ENCODE measurements at places on chromosomes 4 and X.

DNA sequence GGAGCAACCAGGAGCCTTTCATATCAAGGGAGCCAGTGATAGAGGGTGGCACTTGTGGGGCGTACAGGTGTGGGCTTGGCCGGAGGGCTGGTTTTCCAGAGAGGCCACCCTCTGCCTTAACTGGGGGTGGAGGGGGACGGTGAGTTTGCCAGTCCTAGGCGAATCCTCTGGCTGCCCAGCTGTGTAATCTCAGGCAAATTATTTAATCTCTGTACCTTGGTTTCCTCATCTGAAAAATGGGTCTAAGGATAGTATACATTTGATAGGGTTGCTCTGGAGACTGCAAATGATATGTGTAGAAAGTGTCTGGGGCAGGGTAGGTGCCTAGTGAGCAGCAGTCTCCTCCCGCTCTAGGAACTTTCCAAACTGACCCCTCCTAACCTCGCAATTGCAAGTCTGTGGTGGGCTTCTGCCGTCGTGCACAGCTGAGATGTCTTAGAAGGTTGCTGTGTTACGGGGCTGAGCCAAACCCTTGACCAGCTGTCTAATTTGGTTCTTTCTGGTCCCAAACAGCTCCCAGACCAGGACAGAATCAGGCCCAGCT is 3.8 kb upstream of the CXCR3 start:
- no peak for DNase-seq

- DNase-seq = no peak
These were observed 47.0 kb upstream of the SPRY1 start for GRCh38 chr4:123349421-123350190.

DNA sequence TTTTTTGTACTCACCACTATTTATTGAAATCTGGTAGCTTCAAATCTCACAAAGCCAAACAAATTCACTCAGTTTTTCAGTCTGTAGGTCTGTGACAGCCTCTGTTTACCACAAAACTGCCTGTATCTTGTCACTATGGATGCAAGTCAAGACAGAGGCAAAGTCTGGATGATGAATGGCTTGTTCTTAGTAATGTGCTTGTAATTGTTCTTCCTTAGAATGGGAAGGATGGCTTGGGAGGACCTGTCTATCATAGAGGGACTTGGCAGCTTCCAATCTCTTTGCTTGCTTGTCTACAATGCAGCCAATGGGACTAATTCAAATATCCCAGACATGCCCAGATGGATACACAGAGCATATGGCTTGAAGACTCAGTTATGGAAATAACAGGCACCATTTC is 141.2 kb upstream of the SCML1 start:
- no peak for DNase-seq

- peak; percentile 2 for DNase-seq
These were observed 24.2 kb upstream of the SPON2 start for GRCh38 chr4:1196421-1197183.

- DNase-seq = no peak
These were observed 118.6 kb downstream of the PTTG2 start for GRCh38 chr4:38078590-38079421.

DNA sequence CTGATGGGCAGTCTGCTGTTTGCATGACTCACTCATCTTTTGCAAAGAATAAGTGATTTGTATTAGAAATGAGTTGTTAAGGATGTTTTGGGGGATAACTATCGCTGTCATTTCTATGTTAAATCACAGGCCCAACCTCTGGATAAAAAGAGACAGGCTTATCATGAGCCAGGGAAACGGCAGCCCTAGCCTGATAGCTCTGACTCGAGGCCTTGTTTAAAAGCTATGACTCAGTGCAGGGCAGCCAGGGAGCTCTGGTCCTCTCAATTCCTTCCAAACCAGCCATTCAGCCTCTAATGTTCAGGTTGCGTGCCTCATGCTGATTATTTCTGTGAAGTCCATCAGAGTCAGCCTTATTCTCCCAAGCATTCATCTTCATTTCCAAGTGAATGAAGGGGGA is 305.9 kb upstream of the HAND2 start:
- no peak for DNase-seq

DNA sequence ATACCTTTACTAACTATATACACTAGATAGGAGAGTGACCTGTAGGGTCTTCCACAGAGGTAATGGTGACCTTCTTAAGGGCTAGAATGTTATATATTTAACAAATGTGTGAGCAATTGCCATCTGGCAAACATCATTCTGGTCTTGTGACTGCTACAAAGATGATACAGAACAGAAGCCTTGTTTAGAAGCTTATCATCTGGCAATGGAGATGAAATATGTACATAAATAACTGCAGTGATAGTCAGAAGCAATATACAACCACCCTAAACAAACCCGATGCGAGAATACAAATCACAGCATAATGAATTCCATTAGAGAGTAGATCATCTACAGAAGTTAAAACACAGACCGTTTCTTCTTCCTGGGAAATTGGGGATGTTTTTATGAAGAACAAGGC is 952.7 kb upstream of the SLIT2 start:
- DNase-seq = no peak

- no peak for DNase-seq
These were observed 156.9 kb downstream of the APBB2 start for GRCh38 chr4:41057467-41057866.

DNA sequence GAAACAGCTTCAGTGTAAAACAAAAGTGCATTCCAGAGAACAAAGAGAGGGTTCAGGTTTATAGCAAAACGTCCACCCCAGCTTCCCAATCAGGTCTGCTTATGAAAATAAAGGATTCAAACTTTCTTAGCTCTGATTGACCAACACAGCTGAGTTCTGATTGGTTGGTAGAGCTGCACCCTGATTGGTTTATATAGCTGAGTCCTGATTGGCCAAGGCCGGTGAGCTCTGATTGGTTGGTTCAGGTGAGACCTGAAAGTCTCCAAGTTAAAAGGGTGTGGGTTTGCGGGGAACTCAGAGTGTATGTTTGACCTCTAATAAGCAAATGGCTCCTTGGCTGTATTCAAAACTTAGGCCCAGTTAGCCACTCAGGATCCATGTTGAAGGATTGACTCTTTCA is 20.9 kb downstream of the CLRN2 start:
- DNase-seq = no peak

DNA sequence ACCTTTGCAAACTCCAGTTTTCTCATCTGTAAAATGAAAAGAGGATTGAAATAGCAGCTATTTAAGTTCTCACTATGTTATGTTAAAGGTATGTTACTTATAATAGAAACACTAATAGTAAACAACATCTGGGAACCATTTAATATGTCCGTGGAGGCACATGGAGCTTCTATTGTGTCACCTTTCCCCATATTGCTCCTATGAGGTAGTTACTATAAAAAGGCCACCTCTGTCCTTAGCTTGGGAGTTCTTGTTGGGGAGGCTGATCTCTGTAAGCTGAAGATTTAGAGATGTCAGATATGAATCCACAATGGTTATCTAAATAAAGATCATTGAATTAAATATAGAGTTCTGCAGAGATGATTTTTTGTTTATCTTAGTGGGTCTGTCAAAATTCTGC is 125.2 kb downstream of the FHIP1A start:
- DNase-seq = no peak

DNA sequence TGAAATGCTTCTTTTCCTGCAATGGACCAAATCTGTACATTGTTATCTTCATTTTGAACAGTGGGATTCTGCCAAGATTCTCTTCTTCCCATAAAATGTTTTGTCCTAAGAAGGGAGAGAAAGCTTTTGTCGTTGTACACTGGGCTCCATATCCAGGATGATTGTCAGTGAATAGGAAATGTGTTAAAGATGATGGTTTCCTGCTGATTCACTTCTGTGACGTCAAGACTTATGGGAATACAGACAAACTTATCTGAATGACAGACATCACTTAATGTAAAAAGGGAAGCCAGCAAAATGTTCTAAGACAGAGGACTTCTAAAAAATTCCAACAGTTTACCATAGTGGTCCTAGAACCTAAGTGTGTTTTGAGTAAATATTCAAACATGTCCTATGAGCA is 53.7 kb upstream of the HPF1 start:
- DNase-seq = no peak

- DNase-seq = no peak
These were observed 142.5 kb downstream of the CHIC2 start for GRCh38 chr4:53921856-53922255.

- no peak for DNase-seq
These were observed 163.6 kb downstream of the CBR4 start for GRCh38 chr4:168846414-168846813.

DNA sequence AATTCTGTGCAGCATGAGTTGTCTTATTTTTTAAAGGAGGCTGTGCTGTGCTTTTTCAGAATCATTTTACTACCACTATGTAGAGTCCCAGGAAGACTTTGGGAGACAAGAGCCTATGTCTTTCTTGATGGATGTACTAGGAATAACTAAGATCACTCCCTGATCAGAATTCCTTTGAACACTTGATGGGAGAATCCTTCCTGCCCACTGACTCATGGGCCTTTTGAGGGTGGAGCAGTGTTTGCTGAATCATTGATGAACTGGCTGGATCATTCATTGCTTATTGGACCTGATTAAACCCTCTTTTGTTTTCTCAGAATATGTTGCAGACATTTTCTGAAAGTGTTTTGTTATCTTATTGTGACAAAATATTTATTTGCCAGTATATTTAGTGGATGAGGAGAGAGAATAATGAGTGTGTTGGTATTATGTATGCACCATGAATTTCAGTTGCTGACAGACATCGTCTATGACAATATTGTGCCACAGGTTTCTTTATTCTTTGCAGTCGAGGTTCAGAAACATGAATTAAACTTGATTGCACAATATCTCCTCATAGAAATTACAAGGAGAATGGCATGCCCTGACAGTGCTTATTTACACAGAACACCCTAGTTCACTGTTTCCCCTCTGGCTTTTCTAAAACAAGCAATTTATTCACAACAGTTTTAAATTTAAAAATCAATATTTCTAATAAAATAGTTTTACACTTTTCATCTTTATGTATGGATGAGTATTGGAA is 36.3 kb downstream of the POU4F2 start:
- DNase-seq = no peak

DNA sequence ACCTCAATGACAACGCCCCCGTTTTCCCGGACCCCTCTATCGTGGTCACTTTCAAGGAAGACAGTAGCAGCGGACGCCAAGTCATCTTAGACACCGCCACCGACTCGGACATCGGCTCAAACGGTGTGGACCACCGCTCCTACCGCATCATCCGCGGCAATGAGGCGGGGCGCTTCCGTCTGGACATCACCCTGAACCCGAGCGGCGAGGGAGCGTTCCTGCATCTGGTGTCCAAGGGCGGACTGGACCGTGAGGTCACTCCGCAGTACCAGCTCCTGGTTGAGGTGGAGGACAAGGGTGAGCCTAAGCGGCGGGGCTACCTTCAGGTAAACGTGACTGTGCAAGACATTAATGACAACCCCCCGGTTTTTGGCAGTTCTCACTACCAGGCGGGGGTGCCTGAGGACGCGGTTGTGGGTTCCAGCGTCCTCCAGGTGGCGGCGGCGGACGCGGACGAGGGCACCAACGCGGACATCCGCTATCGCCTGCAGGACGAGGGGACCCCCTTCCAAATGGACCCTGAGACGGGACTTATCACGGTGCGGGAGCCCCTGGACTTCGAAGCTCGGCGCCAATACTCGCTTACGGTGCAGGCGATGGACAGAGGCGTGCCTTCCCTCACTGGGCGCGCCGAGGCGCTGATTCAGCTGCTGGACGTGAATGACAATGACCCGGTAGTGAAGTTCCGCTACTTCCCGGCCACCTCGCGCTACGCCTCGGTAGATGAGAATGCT is 2.2 kb downstream of the FAT4 start:
- peak; percentile 4 for DNase-seq

DNA sequence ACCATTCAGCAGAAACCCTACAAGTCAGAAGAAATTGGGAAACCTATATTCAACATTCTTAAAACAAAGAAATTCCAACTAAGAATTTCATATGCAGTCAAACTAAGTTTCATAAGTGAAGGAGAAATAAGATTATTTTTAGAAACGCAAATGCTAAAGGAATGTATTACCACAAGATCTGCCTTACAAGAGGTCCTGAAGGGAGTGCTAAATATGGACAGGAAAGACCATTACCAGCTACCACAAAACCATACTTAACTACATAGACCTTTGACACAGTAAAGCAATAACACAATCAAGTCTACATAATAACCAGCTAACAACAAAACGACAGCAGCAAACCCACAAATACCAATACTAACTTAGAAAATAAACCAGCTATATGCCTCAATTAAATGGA is 169.3 kb upstream of the FGF16 start:
- no peak for DNase-seq

DNA sequence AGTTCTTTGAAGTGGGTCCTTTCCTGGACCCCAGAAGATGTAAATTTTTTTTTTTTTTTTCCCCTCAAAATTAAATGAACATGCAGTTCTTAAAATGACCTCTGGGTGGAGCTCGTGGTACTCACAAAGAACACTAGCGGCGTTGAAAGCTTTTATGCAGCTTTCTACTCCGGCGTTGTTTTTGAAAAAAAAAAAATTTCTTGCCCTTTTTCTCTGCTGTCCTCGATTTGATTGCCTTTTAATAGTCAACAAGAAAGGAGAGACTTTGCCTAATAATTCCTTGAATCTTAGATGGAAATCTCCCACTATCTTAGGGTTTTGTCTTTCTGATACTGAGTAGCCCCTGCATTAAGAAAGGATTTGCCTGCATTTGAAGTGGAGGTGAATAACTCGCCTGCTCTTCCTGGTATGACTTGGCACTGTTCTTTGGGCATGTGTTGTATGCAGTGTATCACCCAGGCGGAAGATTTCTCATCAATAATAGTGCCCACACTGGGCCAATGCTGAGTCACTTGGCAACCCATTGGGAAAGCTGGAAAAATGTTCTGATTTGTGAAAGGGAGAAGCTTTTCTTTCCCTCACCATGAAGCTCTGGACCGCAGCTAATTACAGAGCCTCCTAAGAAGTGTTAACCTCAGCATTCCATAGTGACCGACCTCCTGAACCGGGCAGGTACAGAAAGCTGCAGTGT is 104.0 kb downstream of the PHEX start:
- peak; percentile 8 for DNase-seq

GRCh38 chr4:157700898-157701694 is 471.7 kb downstream of the GASK1B start:
- no peak for DNase-seq

GRCh38 chrX:24292353-24292752 is 21.5 kb downstream of the SUPT20HL2 start:
- no peak for DNase-seq

DNA sequence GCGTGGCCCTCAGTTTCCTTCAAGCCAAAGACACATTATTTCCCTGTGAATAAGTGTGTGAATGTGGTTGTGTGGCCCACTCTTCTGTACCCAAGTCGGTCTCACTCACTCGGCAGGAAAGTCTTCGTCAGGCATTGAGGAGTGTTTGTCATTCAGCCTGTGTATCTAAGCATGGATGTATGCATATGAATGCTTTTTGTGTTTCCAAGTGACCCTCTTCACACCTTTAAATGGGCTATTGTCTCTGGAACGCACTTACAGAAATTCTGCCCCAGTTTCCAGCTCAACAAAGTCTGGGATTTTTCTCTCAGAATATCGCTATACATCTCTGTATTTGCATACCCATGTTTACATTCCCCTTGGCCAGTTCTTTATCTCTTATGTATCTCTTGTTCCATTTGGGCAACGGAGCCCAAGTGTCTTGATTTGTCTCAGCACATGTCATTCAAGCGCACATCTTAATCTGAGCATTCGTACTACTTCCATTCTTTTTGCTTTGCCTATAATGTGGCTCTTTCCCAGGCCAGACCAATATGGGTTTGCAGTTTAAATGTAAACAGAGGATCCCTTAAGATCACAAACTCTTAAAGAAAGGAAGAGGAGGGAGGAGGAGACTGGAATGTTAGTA is 4.8 kb downstream of the BCOR start:
- DNase-seq = no peak

All from stimulated activated naive CD8-positive, alpha-beta T cell treated with anti-CD3 and anti-CD28 coated beads, Interleukin-15, Interleukin-2, amounts not matched to agents 100 U/mL and 50 U/mL, for 24 hours (primary cell).